Posterior vena cava (tissue), 2 donors: ENCODE measurements at places on chromosomes 2 and 18. TPM values are rescaled to one million over a fixed set of nuclear protein-coding genes. Genes with fewer than 3 reads are reported as not detected.

The ARHGAP15 gene
- total RNA-seq: 12.0 TPM

The HRH4 gene
- not detected for total RNA-seq

The ESPNL gene
- total RNA-seq: 3.0 TPM

The ACMSD gene
- not detected for total RNA-seq

The AP1S3 gene
- total RNA-seq: 1.2 TPM

The SKOR2 gene
- total RNA-seq: not detected

The PRKCE gene
- total RNA-seq: 26.9 TPM
